ENCODE measurements at places on chromosomes 5 and 9.
A peak's percentile ranks its signal among the peaks of the same experiment; 100 is the strongest.

DNA sequence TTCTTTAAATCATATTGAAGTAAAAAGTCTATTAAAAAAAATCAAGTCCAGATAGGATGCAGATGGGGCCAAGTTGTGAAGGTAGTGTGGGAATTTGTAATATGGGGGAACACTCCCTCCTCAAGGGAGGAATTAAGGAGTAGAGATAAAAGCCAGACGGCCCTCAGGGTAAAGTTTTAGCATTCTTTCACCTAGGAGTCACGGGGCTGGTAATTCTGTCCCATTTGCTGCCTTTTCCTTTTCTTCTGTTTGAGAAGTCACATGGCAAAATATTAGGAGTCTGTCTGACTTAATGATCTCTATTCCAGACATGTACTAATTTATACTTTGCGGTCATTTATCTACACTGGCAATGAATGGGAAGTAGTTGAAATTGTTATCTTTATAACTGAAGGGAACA, 61.9 kb downstream of the SNX24 start:
- peak; percentile 91 for DNase-seq

DNA sequence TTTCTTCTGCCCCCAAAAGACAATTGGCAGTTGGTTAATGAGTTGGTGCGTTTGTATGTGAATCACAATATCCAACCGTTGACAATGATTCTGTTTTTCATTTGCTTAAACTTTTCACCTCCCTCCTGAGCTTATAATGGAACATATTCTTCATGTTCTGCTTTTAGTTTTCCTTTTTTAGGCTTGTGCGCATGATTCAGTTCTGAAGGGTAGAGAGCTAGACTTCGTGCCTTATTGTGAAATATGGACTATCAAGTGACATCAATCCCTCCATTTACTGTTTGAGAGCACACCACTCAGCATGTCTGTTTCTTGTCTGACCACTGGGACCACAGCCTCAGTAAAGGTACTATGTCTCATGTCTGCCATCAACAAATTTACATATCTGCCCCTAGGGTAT, 30.5 kb upstream of the LPAR1 start:
- no peak for DNase-seq

DNA sequence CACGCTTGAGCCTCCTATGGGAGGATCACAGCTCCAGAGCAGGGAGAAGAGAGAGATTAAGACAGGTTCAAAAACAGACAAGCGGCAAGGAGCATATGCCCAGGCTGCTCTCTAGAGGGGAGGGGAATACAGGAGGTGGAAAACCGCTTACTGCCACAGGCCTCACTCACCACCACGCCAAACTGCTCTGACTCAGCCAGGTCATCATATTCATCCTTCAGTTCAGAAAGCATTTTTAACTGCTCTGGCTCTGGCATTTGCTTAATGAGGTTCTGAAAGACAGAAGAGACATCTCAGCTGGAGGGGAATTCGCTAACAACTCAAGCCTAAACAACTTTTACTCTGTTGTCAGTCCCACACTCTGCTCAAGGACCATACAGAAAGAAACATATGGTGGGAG, 40.1 kb downstream of the PCDHGC5 start:
- peak; percentile 69 for DNase-seq

DNA sequence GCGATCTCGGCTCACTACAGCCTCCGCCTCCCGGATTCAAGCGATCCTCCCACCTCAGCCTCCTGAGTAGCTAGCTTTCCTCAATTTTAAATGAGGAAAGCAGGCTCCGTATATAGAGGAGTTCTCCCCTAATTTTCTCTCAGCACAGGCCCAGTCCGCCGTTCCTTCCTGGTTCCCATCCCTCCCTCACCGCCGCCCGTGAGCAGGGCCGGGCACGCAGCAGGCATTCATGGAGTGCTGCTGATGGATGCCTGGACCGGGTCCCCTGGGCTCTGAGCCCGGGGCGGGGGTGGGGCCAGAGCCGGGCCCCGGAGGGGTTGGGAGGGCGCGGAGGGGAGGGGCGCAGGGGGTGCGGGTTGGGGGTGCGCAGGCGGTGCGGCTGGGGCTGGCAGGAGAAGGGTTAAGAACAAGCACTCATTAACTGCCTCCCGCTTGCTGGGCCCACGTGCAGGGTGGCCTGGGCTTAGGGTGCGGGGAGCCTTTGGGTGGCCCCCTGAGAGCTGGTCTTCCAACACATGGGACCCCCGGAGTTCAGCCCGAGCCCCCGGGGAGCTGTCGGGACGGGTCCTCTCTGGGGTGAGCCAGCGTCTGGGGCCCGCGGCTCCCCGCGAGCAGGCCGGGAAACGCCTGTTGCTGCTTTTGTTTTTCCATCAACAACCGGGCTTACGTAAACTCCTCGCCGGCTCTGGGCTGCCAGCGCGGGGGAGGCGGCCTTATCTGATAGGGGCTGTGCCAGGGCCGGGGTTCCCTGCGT, 33.7 kb downstream of the LHX2 start:
- DNase-seq = no peak

GRCh38 chr9:73133921-73134407, 17.7 kb upstream of the ANXA1 start:
- no peak for DNase-seq

- DNase-seq = no peak
These were observed 199.9 kb downstream of the AOPEP start for GRCh38 chr9:94926431-94926800.
